Lower leg skin (tissue), 4 donors: ENCODE measurements at places on chromosomes 5 and 9.

GRCh38 chr9:27888661-27889295 is 315.5 kb upstream of the C9orf72 start:
- DNase-seq, result no peak

- no peak for DNase-seq
Measured at GRCh38 chr5:134394932-134395331, 16.7 kb downstream of the CDKN2AIPNL start.

- peak; percentile 68 for DNase-seq
Measured at GRCh38 chr5:132094393-132095076, 20.9 kb downstream of the CSF2 start.

GRCh38 chr5:72130351-72130761 is 23.1 kb downstream of the MAP1B start:
- DNase-seq, result no peak

GRCh38 chr9:110141227-110141793 is 66.6 kb downstream of the C9orf152 start:
- DNase-seq, result peak; percentile 49

GRCh38 chr5:116492776-116493175 is 81.8 kb downstream of the SEMA6A start:
- DNase-seq, result no peak

DNA sequence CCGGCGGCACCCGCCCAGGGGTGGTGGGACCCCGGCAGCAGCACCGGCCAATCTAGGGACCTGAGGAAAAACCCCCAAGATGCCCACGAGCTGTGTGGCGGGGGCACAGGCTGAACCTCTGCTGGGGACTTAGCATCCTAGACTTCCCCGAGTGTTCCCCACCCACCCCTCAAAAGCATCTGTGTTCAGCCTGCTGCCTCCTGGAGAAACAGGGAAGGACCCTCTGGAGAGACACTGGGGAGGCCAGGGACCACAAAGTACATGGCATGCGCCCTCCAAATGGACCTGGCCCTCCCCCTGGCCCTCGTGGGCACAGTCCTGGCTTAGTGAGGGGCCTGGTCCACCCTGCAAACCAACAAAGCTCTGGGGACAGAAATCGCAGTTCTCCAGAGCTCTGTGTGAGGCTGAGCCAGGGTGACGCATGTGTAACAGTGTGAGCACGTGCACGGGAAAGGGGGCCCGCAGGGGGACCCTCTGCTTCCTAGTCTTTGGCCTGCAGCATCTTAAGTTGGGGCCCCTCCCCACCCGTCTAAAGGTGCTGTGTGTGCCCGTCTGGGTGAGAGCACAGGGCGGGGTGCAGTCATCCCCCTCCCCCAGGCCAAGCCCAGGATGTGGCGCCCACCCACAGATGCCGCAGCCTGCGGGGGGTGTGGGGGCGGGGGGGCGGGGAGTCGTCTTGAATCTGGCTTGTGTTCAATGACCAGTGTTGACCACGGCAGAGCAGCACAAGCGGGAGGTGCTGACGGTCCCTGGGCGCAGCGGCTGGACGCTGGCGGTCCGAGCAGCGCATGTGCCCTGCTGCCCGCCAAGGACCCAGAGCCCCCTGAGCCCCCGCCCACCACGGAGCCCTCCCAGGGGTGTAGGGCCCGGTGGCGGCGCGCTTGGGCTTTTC is 672 bp upstream of the KCNT1 start:
- DNase-seq, result no peak

- DNase-seq, result no peak
Measured at GRCh38 chr9:15146268-15146700, 160.7 kb downstream of the TTC39B start.

GRCh38 chr5:1375871-1376810 is 31.2 kb upstream of the CLPTM1L start:
- no peak for DNase-seq

- DNase-seq, result no peak
Measured at GRCh38 chr5:67200809-67201562, 4.4 kb upstream of the CD180 start.

DNA sequence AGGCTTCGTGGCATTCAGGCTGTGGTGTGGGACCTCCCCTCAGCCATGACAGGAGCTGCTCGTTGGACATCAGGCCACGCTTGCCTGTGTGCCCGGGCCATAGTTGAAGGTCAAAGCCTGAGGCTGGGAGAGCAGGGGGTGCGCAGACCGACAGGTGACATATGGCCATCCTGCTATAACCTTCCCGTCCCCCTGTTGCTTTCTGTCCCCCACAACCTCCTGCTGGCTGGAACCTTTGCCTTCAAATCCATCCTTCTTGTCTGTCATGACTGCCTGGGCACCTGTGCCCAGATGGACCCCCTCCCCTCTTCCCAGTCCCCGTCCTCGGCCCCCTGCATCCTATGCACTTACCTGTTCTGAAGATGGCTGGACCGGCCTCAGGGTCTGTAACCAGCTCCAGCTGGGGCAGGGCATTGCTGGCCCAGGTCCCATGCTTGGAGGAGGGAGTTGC is 83.2 kb downstream of the WNK2 start:
- no peak for DNase-seq

- no peak for DNase-seq
Measured at GRCh38 chr9:8555762-8556500, 756.4 kb upstream of the DMAC1 start.

DNA sequence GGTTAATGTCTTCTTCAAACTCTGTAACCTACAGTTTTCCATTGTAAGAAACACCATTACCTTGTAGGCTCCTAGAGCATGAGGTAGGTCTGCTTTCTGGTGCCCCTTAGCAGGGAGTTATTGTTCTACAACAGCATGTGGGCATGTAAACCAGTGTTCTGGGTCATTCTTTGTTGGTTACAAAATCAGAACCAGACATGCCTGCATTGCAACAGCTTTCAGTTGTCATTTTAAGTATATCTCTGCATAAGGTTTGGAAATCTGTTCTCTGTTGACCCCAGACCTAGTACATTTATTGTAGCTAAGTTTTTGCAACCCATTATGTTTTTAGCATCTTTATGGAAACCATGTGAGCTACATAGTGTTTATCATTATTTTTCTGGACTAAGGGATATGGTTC is 10.9 kb downstream of the RGMB start:
- no peak for DNase-seq

GRCh38 chr5:56876327-56876726 is 33.1 kb upstream of the SETD9 start:
- DNase-seq, result no peak

GRCh38 chr9:128123451-128124080 is 4.0 kb downstream of the PTGES2 start:
- no peak for DNase-seq

GRCh38 chr5:5490774-5491347 is 68.4 kb downstream of the ICE1 start:
- DNase-seq, result no peak

- DNase-seq, result no peak
Measured at GRCh38 chr5:171801839-171802238, 16.2 kb downstream of the SMIM23 start.

GRCh38 chr5:2193142-2193541 is 310.4 kb upstream of the IRX4 start:
- no peak for DNase-seq

DNA sequence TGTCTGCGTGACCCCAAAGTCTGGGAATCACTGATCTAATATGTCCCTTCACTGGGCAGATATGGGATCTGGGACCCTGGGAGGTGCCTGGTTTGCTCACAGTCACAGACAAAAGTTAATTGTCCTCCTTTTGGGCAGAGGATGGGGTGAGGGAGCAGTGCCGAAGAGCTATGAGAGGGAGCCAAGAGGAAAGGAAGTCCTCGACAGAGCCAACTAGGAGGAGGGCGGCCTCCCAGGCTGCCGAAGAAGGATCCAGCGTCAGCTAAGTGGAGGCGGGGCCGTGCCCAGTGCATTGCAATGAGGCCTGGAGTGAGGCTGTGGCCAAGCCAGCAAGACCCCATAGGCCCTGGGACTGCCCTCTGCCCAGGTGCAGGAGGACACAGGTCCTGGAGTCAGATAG is 11.4 kb downstream of the AIF1L start:
- DNase-seq, result no peak

DNA sequence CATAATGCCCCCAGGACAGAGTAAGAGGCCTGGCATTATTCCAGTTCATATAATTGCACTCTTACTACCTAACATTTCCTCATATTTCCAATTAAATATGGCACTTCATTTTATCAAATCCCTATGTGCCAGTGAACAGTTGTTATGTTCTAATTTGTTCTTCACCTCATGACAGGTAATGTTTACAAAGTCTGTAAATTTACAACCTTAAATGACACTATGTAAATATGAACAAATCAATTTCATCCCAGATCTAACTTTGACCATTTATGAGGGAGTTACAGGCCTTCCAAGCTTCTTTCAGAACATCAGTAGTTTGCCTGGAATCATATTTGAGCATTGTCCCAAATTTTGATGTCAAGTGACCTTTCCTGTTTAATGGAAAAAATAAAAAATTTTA is 592.6 kb upstream of the CDH6 start:
- no peak for DNase-seq

DNA sequence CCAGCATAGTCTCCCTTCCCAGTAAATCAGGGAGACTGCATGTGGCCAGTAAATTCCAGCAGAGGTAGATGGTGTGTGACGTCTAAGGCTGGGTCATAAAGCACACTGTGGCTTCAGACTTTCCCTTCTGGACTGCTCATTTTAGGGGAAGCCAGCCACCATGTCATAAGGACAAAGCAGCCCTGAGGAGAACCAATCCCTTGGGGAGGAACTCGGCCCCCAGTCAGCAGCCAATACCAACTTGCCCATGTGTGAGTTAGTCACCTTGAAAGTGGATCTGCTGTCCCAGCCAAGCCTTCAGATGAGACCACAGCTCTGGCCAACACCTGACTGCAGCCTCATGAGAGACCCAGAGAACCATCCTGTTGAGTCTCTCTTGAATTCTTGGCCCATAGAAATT is 14.7 kb upstream of the NINJ1 start:
- DNase-seq, result no peak

- DNase-seq, result no peak
Measured at GRCh38 chr9:114737847-114738246, 55.9 kb upstream of the TEX48 start.

DNA sequence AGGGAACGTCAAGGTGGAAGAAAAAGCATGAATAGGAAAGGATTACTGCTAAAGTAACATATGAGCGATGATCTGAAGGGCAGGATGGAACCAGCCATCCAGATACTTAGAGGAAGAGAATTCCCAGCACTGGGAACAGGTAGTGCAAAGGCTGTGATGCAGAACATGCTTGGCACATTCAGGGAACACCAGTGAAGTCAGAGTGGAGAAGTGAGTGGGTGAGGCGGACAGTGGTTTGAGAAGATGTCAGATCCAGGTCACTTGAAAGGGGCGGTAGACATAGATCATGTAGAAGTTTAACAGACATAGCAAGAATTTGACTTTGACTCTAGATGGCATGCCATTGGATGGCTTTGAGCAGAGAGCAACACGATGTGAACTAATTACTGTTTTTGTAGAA is 374.2 kb downstream of the PDE4D start:
- no peak for DNase-seq

- DNase-seq, result no peak
Measured at GRCh38 chr5:114977979-114978573, 191.6 kb downstream of the TRIM36 start.

GRCh38 chr9:78439190-78439865 is 142.4 kb downstream of the PSAT1 start:
- DNase-seq, result peak; percentile 96

DNA sequence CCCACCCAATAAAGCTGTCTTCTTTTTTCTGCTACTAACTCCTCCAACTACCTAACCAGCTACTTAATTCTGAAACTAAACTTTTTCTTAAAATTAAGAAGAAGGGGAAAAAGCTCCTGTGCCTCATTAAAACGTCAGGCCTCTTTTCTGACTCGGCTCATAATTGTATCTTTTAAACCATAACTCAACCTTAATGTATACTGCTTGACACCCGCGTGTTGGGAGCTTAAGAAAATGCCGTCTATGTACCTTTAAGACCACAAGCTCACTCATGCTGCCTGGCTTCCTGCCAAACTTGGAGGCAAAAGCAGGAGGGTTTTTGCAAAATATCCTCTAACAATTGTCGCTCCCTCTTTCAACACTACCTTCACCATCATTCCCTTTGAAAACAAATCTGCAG is 5.0 kb downstream of the EBF1 start:
- peak; percentile 95 for DNase-seq

GRCh38 chr5:124523897-124524296 is 222.5 kb downstream of the ZNF608 start:
- no peak for DNase-seq

GRCh38 chr5:128011339-128011738 is 72.2 kb upstream of the SLC12A2 start:
- DNase-seq, result no peak

DNA sequence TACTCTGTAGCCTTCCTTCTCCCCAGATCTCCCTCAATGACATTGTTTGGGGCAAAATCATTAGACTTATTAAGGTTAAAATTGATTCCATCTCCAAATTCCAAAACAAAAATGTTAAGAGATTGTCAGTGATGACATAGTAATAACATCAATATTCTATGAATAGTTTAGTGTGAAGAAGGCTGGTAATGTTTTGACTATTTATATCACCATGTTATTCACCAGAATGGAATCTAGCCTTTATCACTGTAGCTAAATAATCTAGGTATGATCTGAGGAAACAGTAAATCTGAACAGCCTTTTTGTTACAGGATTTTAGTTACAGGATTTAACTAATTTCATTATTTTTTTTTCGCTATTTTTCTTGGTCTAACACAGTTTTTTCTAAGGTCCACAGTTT is 929 bp upstream of the PLPP6 start:
- DNase-seq, result no peak

- DNase-seq, result no peak
Measured at GRCh38 chr9:75432386-75432785, 344.1 kb downstream of the OSTF1 start.

DNA sequence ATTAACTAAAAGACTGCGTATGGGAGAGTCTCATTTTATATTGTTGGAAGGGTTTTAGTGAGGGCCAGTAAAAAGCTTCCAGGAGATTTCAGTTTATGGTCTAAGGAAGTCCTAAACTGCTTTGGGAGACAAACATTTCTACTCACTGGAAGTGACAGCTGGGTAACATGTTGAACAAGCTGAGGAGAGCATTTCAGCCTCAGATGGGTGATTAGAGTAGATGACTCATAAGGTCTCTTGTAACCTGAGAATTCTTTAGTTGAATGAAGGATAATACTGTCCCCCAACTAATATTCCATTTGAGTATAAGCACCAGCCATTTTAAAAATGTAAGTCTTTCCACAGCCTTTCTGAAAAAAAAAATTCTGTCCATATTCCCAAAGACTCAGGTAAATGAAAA is 218.0 kb upstream of the C9orf72 start:
- DNase-seq, result no peak

GRCh38 chr5:169248550-169248949 is 52.4 kb downstream of the SLIT3 start:
- no peak for DNase-seq
